ENCODE measurements at places on chromosomes 5 and 9.

DNA sequence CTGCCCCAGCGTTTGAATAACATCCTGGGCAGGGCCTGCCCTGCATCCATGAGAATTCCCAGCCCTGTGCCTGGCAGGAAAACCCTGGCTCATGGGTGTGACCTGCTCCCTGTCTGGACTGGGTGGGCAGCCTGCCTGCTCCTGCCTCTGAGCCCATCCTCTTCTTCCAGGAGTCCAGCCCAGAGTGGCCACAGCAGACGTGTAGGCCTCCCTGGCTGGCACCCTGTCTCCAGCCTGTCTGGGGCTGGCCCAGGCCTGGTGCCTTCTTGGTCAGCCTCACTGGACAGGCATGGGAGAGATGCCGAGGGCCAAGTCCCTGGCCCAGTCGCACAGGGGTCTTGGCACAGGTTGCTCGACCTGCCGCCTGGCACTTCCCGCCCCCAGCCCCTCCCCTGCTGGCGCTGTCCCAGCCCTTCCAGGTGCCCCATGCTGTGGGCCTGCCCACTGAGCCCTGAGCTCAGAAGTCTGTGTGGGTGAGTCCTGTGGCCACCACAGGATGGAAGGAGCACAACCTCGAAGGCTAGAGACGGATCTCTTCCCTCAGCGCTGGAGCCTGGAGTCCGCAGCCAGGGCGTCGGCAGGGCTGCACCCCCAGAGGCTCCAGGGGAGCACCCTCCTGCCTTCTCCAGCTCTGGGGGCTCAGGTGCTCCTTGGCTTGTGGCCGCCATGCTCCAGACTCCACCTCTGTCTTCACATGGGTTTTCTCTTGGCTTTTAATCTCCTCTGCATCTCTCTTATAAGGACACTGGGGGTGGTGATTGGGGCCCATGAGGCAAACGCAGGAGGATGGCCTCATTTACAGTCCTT is 11.8 kb upstream of the COL5A1 start:
- DNase-seq = no peak

DNA sequence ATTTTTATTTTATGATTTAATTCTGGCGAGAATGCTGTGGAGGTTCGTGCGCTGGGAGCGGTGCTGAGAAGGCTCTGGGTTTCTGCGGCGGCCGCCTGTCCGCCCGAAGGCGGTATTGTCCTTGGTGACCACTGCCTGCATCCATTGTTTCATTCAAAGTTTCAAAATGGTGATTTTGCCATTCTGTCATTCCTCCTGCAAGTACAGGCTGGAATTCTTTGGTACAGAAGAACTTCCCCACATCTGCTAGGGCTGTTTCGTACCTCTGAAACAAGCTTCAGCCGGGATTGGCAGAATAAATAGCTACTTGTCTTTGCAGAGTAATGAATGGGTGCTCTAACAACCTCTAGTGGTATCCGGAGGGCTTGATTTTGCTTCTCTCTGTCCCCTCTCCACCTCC is 112.6 kb upstream of the CACNA1B start:
- DNase-seq = no peak

DNA sequence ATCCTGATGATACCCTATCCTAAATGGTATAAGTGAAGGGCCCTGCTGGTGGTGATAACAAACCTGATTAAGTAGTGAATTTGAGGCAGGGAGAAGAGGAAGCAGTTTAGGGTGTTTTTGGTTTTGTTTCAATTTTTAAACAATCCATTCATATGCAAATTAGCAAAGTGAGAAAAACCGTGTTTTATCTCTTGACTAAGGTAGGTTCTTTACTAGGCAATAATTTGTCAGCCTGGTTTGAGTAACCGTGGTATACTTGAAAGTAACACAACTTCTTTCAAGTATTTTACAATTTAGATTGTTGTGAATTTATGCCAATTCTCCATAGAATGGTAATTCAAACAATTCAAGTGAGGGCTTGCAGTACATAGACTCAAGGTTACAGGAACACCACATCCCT is 177.8 kb upstream of the CD180 start:
- no peak for DNase-seq

- no peak for DNase-seq
These were observed 84.1 kb downstream of the AMBP start for GRCh38 chr9:113993838-113994540.

GRCh38 chr9:89920951-89921350 is 316.1 kb downstream of the GADD45G start:
- no peak for DNase-seq
